ENCODE measurements at places on chromosomes 11 and 22. TPM values are rescaled to one million over a fixed set of nuclear protein-coding genes. Genes with fewer than 3 reads are reported as not detected.

DNA sequence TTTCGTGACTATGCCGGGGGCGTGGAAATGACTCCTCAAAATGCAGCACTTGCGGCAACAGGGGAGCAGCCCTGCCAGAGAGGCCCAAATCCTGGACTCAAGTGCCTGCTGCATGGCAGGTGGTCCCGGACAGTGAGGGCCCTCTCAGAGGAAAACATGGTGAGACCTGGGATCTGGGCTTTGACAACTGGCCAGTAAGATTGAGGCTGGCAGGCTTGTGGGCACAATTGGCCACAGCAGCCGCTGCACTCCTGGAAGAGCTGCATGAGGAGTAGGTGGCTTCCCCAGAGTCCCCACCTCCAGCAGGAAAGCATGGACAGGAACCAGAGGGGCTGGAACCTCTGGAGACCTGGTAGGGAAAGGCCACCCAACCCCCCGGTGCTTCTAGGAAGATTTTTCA lies 13.4 kb downstream of the LINC01488 start:
- DNase-seq: no peak

GRCh38 chr11:61749591-61750217 lies 2.7 kb upstream of the MYRF start:
- DNase-seq: no peak

- no peak for DNase-seq
Observed at GRCh38 chr11:74684661-74685060, 46.6 kb downstream of the CHRDL2 start.

DNA sequence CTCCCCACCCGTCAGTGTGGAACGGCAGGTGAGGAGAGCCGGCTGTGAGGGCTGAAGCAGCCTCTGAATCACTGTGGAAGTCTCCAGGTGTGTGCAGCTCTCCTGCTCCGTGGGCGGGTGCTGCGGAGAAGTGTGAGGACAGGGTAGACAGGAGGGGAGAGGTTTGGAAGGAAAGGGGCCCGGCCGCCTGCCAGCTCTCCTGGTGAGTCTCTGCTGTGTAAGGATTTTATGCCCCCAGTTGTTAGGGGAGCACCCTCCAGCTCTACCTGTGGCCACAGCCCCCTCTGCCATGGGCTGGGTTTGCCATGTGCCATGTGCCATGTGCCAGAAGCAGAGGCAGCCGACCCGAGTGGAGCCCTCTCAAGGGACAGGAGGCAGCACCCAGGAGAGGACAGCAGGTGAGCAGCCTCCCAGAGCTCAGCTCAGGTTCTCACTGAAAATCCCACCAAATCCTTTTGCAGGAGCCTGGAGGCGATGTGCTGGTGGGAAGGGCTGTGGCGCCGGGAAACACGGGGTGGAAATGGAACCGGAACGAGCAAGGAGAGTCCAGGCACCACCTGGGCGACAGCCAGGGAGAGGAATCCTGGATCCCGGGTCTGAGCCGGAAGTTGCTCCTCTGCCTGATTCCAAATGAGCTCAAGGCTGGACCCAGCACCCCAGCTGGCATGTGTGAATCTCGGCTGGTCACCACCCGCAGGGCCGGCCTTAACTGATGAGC lies 804.4 kb downstream of the BRD1 start:
- no peak for DNase-seq

Gene CD248
- not detected for total RNA-seq

Gene DGCR2
- total RNA-seq: 37.7 TPM

Gene SCO2
- total RNA-seq: 11.3 TPM

Gene RTN4RL2
- 0.23 TPM for total RNA-seq

Gene SHISA8
- total RNA-seq: 1.6 TPM

Data from T-helper 17 cell (primary cell).